Activated T-helper 1 cell treated with Interleukin-2 at 50 U/mL for 16 hours (primary cell): ENCODE measurements at places on chromosomes 13 and 19.

GRCh38 chr19:50952910-50953309 is at the start of gene KLK5:
KLK5 (minus strand) TSS chr19:50953038; CDS start chr19:50952657, 381 bp downstream.
- no peak for DNase-seq

DNA sequence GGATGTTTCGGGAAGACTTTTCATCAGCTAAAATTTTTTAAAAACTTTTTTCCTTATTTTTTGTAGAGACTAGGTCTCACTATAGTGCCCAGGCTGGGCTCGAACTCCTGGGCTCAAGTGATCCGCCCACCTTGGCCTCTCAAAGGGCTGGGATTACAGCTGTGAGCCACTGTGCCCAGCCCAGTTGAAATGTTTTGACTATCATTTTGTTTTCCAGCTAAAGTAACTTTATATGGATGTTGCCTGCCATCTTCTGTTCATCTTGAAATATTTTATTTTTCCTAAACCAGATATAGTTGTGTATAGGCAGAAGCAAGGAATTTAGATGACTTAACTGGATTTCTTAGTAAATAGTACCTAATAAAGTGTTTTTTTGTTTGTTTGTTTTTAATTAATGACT is 7.0 kb downstream of the CAB39L start:
- DNase-seq = no peak

DNA sequence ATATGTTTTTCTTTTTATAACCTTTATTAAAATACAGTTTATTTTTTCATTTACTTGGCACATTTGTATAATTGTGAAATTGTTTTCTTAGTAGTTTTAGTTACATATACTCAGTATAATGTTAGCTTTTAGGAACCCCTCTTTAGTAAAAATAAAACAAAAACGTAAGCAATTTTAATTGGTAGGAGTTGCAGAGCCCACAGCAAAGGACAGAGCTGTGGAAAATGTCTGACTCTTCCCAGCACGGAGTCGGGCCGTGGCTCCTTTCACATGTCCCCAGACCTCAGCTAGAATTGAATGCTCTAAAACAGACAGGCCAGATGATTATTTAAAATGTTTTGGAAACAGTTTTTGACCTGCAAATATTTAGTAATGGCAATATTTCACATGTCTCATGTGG is 27.9 kb upstream of the CEACAM21 start:
- no peak for DNase-seq

DNA sequence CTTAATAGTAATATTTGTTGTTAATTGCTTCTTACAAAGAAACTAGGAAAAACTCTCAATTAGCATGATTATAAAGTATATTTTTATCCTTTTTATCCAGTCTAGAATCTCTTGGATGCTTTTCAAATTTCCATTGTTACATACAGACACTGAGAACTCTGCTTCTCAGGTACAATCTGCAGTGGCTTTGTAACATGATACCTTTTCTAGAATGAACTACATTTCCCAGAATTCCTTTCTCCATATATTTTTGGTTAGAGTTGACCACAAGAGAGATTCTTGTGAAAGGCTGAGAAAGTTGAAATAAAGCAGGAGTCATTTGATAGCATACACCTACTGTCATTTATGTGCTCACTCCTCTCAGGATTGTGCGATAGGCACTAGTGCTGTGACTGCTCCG is 148.6 kb downstream of the SLITRK6 start:
- DNase-seq = no peak

- no peak for DNase-seq
Observed at GRCh38 chr13:48299591-48299990, 4.0 kb upstream of the RB1 start.

DNA sequence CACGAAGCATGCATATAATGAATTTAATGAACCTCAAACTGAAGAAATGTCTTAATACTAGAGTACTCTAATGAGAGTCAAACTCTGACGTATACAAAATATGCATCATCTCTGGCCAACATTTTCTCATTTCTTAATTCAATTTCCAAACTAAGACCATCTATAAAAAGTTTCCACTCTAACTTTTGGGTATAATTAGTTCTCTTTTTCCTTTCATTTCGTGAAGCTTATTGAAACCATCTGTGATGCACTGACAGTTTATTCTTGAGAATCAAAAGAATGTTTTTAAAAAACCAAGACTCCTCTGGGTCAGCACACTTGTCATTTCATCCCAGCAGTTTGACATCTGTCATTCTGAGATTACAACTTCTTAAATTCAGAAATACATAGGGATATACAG is 90.0 kb downstream of the CAB39L start:
- no peak for DNase-seq
